Upper lobe of left lung (tissue), 6 donors: ENCODE measurements at places on chromosomes 12 and 14. TPM values are rescaled to one million over a fixed set of nuclear protein-coding genes. Genes with fewer than 3 reads are reported as not detected.

Gene SLC39A2
- not detected for total RNA-seq

Gene MLEC
- 29.3 TPM for total RNA-seq

Gene GUCY2C
- not detected for total RNA-seq

Gene CCDC60
- 2.3 TPM for total RNA-seq

Gene NKX2-1
- total RNA-seq, result 225 TPM

Gene TSPAN19
- total RNA-seq, result not detected

Gene LUM
- total RNA-seq, result 51.3 TPM

Gene COQ6
- 24.4 TPM for total RNA-seq

Gene IFNG
- not detected for total RNA-seq

Gene KRT74
- total RNA-seq, result not detected

Gene MBD6
- 25.1 TPM for total RNA-seq

Gene CMKLR1
- total RNA-seq, result 7.8 TPM

Gene OAS1
- 20.1 TPM for total RNA-seq

Gene RFLNA
- total RNA-seq, result 0.66 TPM

Gene IAPP
- not detected for total RNA-seq

Gene DEGS2
- total RNA-seq, result 4.2 TPM

Gene RPL10L
- total RNA-seq, result not detected

Gene ESRRB
- 0.34 TPM for total RNA-seq

Gene OR6C2
- not detected for total RNA-seq

Gene REP15
- total RNA-seq, result 3.2 TPM

Gene RTL1
- not detected for total RNA-seq

Gene SERPINA6
- 0.49 TPM for total RNA-seq

Gene INHBC
- total RNA-seq, result not detected

Gene KLRD1
- total RNA-seq, result 7.3 TPM

Gene OTX2
- not detected for total RNA-seq

Gene TMEM121
- 4.6 TPM for total RNA-seq

Gene PIWIL1
- total RNA-seq, result not detected

Gene ZFHX2
- total RNA-seq, result 1.7 TPM

Gene GPR137C
- 1.0 TPM for total RNA-seq

Gene VDR
- total RNA-seq, result 26.3 TPM

Gene PKP2
- 14.6 TPM for total RNA-seq

Gene ADAM20
- 0.34 TPM for total RNA-seq

Gene ALX1
- not detected for total RNA-seq

Gene TAS2R43
- 0.52 TPM for total RNA-seq
